Lower lobe of right lung (tissue), 2 donors: ENCODE measurements at places on chromosomes 2 and 18. TPM values are rescaled to one million over a fixed set of nuclear protein-coding genes. Genes with fewer than 3 reads are reported as not detected.

CXCR1 gene
- 10.4 TPM for total RNA-seq

IHH gene
- total RNA-seq: 0.71 TPM

DNAJC27 gene
- 5.0 TPM for total RNA-seq

ERFE gene
- not detected for total RNA-seq

NXPH2 gene
- not detected for total RNA-seq

GAL3ST2 gene
- not detected for total RNA-seq

EPHA4 gene
- 13.8 TPM for total RNA-seq

GPBAR1 gene
- total RNA-seq: 4.6 TPM

LYPD6 gene
- 0.47 TPM for total RNA-seq

SERPINB8 gene
- 15.4 TPM for total RNA-seq

IGFBP5 gene
- total RNA-seq: 145 TPM

DCC gene
- 4.5 TPM for total RNA-seq

SERPINB5 gene
- not detected for total RNA-seq

POTEI gene
- 0.24 TPM for total RNA-seq

ELOA2 gene
- not detected for total RNA-seq

DCAF17 gene
- 15.6 TPM for total RNA-seq

NCKAP5 gene
- 34.6 TPM for total RNA-seq

LRP2 gene
- total RNA-seq: 47.8 TPM

THADA gene
- 41.2 TPM for total RNA-seq

TMEM198 gene
- total RNA-seq: 1.4 TPM

RAD51AP2 gene
- total RNA-seq: not detected
